Effector CD8-positive, alpha-beta T cell (primary cell): ENCODE measurements at places on chromosomes 6 and 20.

DNA sequence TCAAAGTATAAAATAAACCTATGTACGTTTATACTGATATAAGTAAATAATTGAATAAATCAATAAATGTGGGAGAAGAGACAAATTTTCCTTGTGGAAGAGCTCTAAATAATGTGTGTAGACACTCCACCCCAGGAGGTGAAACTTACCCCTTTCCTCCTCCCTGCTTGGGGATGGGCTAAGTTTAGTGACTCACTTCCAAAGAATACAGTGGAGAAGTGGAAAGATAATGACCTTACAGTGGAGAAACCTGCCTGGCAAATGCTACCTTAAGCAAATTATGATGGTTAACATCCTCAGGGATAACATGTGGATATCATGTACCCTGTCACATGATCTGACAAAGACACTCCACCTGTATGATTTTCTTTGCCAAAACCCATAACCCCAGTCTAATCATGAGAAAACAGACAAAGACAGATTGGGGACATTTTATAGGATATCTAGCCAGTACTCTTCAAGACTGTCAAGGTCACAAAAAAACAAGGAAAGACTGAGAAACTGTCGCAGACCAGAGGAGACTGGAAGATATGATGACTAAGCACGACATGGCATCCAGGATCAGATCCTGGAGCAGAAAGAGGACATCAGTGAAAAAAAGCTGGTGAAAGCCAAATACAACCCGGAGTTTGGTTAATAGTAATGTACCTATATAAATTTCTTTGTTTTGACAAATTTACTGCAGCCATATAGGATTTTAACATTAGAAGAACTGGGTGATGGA is 195.5 kb upstream of the PRDM1 start:
- no peak for DNase-seq

- no peak for DNase-seq
Observed at GRCh38 chr6:37538107-37538506, 38.4 kb upstream of the CCDC167 start.

GRCh38 chr20:62805711-62806382 is 1.2 kb downstream of the OGFR start:
- DNase-seq = no peak

- DNase-seq = no peak
Observed at GRCh38 chr20:9070304-9070703, 1.4 kb downstream of the PLCB4 start.

DNA sequence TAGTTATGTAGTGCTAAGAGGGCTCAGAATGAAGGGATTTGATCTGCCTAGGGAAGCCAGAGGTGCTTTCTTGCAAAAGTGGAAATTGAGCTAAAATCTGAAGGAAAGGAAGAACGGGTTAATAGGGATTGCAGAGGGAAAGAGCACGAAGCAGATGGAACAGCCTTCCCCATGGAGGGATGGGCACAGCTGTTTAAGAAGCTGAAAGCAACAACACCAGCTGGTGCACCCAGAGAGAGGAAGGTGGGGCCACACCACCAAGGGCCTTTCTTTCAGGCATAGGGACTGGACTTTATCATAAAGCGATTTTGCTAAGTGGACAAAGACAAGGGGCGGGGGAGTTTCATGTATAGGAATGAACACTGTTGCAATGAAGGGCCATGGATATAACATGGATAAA is 65.8 kb upstream of the SNRPB2 start:
- DNase-seq = no peak

DNA sequence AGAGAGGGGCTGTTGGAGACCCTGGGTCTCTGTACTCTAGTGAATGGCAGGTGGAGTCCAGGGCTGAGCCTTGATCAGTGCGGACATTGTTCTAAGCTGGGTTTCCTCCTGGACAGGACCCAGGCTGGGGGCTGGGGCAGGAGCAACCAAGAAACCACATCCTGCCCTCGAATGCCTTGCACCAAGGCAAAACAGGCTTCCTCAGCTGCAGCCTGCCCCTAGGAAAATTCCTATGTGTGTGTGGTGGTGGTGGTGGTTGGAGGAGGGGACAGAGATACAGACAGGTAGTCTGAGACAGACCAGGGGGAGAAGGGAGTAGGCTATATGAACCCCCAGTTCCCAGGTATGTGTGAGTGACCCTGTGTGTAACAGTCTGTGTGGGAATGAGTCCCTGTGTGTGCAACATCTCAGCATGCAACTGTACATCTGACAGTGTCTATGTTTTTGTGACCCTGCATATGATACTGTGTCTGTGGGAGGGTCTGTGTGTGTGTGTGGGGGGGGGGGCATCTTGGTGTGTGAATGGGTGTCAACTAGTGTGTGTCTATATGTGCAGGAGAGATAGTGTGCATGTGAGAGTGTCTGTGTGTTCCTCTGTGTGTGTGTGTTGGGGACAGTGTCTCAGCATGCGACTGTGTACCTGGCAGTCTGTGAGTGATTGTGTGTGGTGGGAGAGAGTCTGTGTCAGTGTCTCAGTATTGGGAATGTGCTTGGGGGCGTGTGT is 3.0 kb downstream of the GLP1R start:
- DNase-seq = no peak

DNA sequence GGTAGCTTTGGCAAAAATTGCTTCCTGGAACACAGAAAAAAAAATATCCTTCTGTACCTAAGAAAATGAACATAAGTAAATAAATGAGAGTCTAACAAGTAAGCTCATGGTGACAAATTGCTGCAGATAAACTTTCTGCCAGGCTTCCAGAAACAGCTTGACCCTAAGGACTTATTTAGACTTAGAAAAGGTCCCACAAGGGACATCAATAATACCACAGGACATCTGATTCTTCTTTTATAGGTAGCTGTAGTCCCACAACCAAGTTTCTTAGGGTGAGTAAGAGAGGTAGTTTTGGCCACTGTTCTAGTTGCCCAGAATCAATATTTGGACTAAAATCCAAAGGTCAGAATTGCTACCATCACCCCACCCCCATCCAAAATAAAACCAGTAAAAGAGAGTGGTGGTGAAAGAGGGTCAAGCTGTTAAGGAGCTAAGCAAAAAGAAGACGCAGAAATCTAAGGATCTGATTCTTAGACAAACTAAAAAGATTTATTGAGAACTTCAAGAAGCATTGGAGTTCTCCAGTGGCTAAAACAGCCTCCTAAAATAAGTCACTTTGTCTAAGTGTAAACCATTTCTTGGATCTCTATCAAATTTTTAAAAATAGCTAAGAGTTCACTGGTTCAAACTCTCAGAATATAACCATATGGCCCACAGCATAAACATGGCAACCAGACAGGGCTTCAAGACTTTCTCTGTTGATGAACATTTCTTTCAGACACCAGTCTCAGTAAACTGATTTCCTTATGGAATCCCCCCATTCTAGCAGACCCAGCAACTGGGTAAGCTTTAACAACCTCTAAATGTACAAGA is 180.6 kb downstream of the PTPRK start:
- DNase-seq = no peak

- DNase-seq = no peak
Observed at GRCh38 chr6:28941684-28942448, 18.1 kb upstream of the TRIM27 start.

- DNase-seq = no peak
Observed at GRCh38 chr6:82072751-82073150, 174.8 kb downstream of the IBTK start.

- DNase-seq = no peak
Observed at GRCh38 chr6:100780648-100781047, 100.5 kb downstream of the ASCC3 start.

DNA sequence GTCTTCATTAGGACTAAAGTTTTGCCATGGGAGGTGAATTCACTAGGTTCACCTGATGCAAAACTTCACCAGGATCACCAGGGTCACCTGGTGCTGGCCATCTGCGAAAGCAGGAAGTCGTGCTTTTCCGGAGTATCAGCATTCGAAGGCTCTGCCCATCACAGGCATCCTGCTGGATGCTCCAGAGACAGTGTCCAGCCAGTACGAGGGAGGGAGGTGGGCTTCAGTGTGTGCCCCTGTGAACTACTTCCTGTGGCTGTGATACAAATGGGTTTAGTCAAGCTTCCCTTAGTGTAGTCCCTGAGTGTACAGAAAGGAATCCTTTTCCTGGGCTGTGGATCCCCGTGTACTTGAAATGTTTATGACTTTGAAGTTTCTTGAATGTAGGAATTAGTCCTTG is 3.4 kb upstream of the RPS6KA2 start:
- DNase-seq = no peak

DNA sequence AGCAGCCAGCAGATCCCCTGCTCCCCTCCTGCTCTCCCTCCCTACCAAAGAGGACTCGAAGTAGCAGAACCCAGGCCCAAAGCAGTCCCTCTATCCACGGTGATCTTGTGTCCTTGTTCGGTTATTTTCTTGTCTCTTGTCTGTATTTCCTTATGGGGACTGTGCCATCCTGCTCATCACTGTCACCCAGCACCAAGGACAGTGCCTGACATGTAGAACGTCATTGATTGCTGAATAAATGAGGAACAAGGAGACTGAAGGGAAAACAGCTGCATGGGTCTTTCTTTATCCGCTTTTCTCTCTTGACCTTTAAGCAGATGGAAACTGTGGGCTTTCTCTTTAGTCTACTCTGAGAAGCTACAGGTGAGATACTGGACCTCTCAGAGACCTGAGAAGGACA is 29.4 kb upstream of the ZNF831 start:
- no peak for DNase-seq

- no peak for DNase-seq
Observed at GRCh38 chr20:17406051-17406590, 125.1 kb downstream of the BFSP1 start.

GRCh38 chr6:43873806-43874714 is 104.0 kb downstream of the VEGFA start:
- no peak for DNase-seq

DNA sequence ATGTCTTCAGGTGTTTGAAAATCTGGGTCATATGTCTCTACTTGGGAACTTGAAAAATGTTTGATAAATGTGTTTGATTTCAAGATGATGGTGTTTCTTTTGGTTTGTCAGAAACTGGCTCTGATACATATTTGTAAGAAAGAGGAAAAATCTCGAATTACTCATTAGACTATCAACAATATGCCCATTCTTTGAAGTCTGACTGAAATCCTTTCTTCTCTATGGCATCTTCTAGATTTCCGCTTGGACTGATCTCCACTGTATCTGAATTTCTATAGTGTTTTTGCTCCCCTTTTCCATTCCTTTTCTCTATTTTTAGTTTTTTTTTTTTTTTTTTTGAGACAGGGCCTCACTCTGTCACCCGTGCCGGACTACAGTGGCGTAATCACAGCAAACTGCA is 1096.5 kb downstream of the KIF16B start:
- DNase-seq = no peak

- no peak for DNase-seq
Observed at GRCh38 chr20:37484331-37484730, 36.7 kb upstream of the NNAT start.

- DNase-seq = no peak
Observed at GRCh38 chr6:162377735-162378134, 349.8 kb downstream of the PRKN start.

DNA sequence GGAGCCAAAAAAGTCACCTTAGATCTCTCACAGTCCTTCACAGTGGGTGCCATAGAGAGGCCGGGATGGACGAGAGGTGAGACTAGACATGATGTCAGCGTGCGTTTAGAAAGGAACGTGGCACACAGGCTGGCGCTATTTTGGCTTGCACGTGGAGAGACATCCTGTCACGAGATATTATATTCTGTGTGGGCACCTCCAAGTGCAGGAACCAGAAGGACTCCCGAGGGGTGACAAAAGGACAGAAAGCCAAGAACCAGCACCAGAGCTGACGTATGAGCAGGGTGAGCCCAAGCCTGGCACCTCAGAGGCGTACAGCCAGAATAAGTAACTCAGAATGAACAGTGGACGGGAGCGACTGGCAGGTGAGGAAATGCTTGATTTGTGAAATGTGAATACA is 49.9 kb upstream of the QKI start:
- DNase-seq = no peak
